ENCODE measurements at places on chromosomes 11 and 22.

GRCh38 chr11:20912922-20913512, 243.6 kb downstream of the NELL1 start:
- no peak for DNase-seq

DNA sequence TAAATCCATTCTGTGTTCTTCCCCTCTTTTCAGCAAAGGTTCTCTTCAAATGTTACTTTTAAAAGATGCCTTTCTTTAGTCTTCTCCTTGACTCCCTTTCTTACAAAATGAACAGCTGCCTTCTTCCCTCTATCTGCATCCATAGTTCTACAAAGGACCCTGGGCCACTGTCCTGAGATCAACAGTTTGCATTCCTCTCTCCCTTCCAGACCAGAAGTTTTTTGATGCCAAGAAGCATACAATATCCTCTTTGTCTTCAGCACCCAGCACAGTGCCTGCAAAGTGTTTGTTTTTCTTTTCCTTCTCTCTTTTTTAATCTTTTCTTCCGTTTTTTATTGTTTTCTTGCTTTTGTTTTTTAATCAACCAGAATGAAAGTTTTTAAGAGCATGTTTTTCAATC, 183.5 kb upstream of the SNX19 start:
- no peak for DNase-seq

- no peak for DNase-seq
These were observed 22.7 kb downstream of the TCIRG1 start for GRCh38 chr11:68061508-68061907.

GRCh38 chr11:131592734-131593133, 222.3 kb downstream of the NTM start:
- no peak for DNase-seq

GRCh38 chr11:77813256-77813655, 7.3 kb downstream of the RSF1 start:
- no peak for DNase-seq

DNA sequence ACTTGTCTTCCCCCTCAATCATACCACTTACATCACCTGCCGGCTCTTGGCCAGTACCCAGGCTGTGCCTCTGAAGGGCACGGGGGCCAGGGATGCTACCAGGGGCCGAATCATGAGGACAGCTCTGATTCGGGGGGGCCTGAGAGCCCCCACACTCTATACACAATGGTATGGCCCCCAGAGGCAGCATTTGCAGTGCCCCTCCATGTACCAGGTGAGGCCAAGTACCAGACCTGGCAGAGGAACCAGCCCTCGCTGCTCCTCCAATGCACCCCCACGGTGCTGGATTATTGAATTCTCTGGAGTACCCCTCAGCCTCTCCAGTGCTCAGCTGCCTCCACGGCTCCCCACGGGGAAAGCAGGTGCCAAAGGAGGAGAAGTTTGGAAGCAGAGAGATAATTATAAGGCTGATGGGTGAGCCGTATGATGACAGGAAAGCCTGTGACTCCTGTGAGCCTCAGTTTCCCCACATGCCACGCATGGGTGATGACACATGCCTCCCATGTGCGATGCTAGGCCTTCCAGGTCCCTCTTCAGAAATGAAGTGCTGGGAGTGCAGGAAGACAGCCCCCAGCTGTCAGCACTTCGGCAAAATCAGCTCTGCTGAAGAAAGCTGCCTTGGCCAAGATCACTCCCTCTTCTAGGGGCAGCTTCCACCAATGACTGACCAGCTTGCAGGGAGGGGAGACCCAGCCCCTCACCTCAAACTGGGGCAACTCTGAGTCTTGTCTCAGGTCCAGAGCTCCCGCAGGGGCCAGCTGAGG, 69.9 kb downstream of the THAP12 start:
- no peak for DNase-seq

- no peak for DNase-seq
These were observed 35.6 kb downstream of the MPPED1 start for GRCh38 chr22:43447380-43447779.

DNA sequence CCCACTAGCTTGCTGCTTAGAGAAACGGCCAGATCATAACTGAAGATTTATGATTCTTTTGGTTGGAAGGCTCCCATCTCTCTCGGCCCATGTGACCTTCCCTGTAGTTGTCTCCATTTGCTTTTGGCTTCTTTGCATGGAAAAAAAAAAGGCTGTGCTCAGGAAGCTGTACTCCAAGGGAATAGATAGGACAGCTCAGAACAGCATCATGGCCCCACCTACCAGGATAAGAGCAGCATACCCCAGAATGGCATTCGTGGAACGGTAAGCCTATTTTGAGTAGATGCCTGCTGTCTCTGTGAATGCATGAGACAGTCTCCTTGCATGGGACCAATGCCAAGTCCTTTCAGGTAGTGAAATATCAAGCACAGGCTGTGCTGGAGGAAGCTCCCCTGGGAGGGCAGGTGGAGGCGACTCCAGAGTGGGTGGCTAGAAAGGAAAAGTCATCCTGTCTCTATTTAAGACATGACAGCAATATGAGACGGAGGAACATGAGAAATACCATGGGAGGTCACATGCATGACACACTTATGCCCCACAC, 94.1 kb upstream of the AMOTL1 start:
- DNase-seq: no peak

GRCh38 chr11:103338621-103339484, 229.6 kb downstream of the DYNC2H1 start:
- no peak for DNase-seq

DNA sequence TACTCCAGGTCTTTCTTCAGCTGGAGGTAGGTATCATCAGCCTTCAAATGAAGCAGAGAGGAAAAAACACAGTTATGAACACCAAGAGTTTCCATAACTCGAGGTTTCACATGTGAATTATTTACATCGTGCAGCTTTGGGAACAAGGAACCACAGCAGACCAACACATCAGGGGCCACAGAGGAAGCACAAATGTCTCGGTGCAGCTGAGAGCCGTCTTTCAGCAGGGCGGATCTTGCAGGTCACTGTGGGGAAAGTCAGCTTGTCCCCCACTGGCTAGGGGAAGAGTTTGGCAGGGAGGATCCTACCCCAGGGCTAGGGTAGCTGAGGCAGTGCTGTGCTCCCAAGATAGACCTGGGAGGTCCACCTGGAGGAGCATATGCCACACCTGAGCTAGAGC, 74.7 kb downstream of the C11orf58 start:
- DNase-seq: no peak

GRCh38 chr11:43545610-43546009, 134.9 kb upstream of the HSD17B12 start:
- no peak for DNase-seq

DNA sequence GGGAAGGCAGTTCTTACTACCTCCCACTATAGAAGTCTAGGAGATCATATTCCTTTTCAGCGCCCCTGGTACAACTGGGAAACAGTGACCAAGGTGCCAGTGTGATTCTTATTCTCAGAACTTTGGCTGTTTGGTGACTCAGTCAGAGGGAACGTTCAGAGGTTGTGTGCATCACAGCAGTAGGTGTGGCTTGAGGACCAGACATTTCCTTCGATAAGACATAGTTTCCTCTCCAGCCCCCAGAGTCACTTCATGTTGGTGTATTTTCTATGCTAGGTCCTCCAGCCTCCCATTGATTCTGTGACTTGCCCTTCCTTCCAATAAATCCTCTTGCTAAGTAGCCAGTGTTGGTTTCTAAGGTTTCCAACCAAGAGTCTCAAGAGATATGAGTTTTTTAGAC, 171.9 kb upstream of the MPPED2 start:
- no peak for DNase-seq

- no peak for DNase-seq
These were observed 10.1 kb upstream of the MPZL2 start for GRCh38 chr11:118274186-118274585.

- DNase-seq: no peak
These were observed 2074.4 kb upstream of the RAG2 start for GRCh38 chr11:38672445-38672844.

- DNase-seq: no peak
These were observed 2.0 kb upstream of the CASTOR1 start for GRCh38 chr22:30291058-30291892.

DNA sequence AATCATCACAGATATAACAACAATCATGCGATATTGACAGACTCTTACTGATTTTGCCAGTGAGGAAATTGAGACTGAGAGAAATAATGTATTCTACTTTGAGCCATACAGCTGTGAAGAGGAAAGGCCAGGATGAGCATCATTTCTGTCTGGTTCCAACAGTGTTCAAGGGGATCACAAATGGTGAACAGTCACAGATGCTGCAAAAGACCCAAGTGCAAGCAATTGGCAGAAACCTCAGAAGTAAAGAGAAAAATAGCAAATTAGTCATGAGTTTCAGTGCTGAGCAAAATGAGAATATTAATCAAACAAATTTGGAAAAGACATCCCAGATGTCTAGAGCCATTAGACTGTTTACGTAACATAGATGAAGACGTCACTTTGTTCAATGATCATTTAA, 114.1 kb downstream of the RAB38 start:
- no peak for DNase-seq

GRCh38 chr22:42438293-42438650, 6.1 kb upstream of the NFAM1 start:
- DNase-seq: no peak

GRCh38 chr11:73661035-73661628, 14.8 kb downstream of the PLEKHB1 start:
- peak; percentile 79 for DNase-seq

DNA sequence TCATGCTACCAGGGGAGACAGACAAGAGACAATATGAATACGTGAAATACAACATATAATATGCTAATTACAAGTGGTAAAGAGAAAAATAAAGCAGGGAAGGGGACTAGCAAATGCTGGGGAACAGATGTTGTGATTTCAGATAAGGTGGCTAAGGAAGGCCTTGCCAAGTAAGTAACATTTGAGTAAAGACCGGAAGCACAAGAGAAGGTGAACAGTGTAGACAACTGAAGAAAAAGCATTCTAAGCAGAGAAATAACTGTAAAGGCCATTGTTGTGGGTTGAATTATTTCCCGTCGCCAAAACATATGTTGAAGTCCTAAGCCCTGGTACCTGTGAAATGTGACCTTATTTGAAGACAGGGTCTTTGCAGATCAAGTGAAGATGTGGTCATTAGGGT, 63.7 kb upstream of the EED start:
- no peak for DNase-seq

DNA sequence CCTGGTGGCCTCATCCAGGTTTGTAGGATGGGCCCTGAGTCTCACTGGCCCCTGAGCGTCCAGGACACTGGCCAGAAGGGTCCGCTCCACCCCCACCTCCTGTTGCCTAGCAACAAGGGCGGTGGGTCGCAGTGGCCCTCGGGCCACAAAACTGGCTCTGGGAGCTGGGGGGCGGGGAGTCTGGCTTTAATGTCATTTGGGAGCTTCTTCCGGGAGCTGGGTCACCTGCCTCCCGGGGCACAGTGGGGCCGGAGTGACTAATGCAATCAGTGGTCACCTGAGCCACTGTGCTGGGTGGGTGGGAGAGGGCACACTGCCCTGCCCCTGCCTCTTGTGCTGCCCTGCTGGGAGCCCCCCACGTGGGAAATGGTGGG, 2.6 kb downstream of the TH start:
- no peak for DNase-seq

- no peak for DNase-seq
These were observed 21.6 kb upstream of the BBOX1 start for GRCh38 chr11:27018902-27019529.

DNA sequence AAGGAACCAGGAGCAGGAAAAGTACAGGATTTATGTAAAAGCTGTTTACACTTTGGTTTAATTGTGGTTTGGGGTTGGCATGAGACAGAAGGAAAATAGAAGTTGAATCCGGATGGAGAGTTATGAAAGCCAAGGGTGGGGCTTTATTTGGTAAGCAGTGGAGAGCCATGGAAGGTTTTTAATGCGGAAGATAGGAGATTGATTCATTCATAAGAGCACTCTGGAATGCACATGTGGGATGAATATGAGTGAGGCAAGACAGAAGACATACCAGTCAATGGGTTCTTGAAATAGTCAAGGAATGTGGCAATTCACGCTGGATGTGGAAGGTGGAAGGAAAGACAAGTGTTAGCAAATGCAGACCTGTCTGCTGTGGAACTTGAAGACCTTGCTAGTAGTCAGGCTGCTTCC, 9.3 kb upstream of the GLB1L3 start:
- DNase-seq: no peak

DNA sequence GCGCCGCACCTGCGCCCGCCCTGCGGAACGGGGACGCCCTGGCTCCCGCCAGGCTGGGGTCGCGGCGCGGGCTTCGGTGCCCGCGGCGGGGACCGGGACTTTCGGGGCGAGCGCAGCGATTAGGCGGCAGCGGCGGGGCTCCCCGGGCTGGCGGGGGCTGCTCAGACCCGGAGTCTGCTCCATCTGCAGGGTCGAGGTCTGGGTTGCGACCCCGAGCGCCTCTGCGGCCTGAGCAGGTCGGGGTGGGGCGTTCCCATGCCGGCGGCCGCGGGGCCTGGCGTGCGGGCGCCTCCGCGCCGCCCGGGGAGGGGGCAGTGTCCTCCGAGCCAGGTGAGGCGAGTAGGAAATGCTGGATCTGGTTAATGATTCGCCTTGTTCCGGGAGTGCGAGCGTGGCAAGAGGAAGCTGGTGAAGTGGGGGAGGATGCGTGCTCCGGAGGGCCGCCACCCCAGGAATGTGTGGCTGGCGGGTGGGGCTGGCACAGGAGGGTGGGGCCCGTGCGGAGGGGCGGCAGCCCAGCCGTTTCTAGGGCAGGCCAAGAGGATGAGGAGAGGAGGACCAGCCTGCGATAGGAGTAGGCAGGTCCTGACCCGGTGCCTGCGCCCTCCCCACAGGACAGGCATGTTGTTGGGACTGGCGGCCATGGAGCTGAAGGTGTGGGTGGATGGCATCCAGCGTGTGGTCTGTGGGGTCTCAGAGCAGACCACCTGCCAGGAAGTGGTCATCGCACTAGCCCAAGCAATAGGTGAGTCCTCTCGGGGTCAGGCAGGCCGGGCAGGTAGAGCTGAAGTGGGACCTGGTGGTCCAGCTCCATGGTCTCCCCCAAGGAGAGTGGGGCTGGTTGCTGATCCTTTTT, 606 bp downstream of the RASSF7 start:
- DNase-seq: no peak

DNA sequence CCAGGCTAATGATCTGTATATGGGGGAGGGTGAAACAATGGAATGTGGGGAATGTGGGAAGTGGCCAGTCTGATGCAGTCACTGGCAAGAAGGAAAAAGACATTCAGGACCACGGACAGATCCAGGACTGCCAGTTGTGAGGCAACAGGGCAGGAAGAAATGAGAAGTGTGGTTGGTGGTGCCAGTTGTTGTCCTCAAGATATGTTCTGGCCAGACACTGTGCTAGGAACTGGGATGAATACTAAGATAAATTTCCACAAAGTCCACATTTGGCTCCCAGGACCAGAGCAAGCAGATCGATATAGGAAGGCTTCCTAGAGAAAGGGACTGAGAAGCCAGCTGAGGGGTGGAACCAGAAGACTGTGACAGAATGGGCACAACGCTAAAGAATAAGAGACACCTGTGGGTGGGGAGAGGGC, 6.8 kb upstream of the TPBGL start:
- DNase-seq: no peak

- no peak for DNase-seq
These were observed 29.3 kb downstream of the TUG1 start for GRCh38 chr22:30998329-30998728.

All from stimulated activated CD4-positive, alpha-beta T cell treated with anti-CD3 and anti-CD28 coated beads, Interleukin-4, amount 100 ng/mL, for 4 hours (primary cell).